Hematopoietic multipotent progenitor cell treated with erythropoietin and hydrocortisone succinate and interleukin-3 and kit ligand, for 8 days (in vitro differentiated cells): ENCODE measurements at places on chromosomes 1 and 21.

- DNase-seq, result no peak
Observed at GRCh38 chr1:81312272-81312754, 488.4 kb upstream of the ADGRL2 start.

DNA sequence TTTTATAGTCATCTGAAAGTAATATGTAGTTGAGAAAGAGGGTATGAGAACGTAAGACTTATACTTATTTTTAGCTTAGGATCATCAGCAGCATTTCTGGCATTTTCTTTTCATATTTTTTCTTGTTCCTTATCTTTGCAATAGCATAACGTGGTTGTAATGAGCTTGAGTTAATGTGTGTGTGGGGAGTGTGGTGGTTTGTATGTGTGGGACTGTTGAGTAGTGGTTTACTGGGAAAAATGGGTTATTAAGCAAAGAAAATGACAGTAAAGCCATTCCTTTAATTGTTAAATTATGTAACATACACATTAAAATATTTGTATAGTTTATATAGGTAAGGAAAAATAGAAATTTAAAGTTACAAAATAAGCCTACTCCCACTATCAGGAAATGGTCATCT, 15.2 kb downstream of the PIP5K1A start:
- no peak for DNase-seq

GRCh38 chr1:247681288-247681897, 1.9 kb upstream of the OR13G1 start:
- peak; percentile 89 for DNase-seq

DNA sequence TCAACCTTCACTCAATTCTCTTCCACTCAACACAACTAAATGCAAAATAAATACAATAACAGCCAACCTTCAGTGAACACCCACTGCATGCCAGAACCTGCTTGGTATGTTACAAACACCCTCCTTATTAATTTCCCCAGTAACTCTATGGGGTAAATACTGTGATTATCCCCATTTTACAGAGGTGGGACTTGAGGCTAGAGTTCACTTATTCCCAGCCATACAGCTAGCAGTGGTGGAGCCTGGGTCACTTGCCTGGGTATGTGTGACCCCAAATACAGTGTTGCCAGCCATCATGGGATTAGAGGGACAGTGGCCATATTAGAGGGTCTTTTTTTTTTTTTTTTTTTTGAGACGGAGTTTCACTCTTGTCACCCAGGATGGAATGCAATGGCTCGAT, 1.6 kb downstream of the CPLANE2 start:
- no peak for DNase-seq

- DNase-seq, result no peak
Observed at GRCh38 chr21:40923407-40923806, 76.4 kb upstream of the DSCAM start.

GRCh38 chr1:239997515-239998311, 94.0 kb upstream of the FMN2 start:
- DNase-seq, result no peak

DNA sequence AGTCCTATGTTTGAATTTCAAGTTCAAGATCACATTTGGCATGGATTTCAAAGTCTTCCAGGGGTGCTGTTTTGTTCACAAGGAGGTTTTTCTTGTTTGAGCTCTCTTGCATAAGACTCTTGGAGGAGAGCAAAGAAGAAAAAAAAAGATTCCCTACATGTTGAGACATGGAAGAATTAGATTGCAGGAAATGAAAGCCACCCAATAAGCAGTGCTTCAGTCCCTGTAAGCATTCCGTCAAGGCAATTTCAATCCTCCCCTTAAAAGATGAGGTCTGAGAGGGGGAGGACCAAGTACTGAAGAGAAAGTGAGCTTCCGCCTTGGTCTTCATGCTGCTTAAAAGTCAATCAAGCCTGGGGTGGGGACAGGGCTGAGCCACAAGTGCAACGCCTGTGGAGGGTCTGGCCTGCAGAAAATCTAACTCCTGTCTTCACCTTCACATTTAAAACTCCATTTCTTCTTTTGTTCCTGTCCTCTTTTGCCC, 50.2 kb downstream of the LPAR3 start:
- no peak for DNase-seq

DNA sequence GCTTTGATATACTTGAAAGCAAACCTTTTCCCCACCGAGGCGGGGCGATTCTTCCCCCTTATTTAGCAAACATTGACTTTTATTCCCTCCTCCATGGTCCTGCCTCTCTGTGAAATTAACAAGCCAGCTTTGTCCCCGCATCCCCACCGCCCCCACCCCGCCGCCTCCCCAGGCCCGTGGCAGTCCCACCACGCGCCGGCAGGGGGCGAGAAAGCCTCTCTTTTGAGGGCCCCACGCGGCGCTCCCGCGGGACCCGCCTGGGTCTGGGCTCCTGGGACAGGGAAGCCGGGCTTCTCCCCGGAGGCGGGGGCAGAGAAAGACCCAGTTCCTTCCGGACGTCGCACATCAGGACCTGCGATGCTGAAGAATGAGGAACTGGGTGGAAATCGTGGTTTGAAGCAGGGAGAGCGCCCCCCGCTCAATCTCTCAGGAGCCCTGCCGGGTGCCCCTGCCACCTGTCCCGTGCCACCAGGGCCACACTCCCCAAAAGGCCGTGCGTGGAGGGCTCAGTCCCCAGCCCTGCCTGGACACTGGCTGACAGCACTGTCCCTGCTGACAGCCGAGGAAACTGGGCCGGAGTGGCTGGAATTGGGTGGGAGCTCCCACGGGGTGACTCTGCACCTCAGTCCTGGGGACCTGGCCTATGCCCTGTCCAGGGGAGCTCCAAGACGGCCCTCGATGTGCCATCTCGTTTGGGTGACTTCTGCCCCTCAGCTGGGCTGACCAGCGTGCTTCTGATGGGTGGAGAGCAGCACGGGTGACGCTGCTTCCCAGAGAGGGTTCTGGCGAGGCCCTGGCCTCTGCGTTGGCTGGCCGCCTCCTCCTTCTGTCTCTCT, 8.6 kb upstream of the ACTRT2 start:
- DNase-seq, result peak; percentile 10

- DNase-seq, result no peak
Observed at GRCh38 chr1:53328541-53329499, 950 bp upstream of the LRP8 start.

GRCh38 chr1:114164840-114165543, 11.3 kb upstream of the SYT6 start:
- no peak for DNase-seq

DNA sequence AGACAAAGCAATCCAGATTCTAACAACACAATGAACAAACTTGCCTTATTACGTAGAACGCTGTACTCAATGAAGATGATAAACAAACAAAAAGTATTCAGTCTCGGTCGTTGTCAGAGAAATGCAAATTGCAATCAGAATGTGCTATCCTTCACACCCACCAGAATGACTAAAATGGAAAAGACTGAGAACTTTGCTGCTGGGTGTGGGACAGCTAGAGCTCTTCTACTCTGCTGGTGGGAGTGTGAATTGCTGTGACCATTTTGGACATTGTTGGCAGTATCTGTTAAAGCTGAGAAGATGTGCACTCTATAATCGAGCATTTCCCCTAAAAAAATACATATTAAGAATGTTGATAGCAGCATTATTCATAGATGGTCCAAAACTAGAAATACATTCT, 111.4 kb downstream of the PEX14 start:
- DNase-seq, result no peak
